Putamen (tissue), 1 donor: ENCODE measurements at places on chromosomes 2 and 18.

DNA sequence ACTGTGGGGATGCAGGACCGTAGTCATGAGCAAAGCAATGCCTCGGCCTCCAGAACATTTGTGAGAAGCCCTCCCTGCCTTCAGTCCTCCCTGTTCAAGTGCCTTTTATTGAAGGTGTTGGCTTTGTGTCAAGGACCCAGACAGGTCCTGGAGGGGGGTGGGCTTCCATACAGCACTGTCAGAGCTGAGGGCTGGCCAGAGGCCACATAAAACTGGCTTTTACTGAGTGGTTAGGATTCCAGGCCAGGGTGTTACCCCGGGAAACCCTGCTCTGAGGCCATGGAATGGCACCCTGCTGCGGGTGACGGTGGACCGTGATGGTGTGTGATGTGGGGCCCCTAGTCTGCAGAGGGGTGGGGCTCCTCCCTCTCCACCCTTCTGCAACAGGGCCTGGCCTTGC is 41.6 kb downstream of the TOGARAM2 start:
- DNase-seq = no peak

DNA sequence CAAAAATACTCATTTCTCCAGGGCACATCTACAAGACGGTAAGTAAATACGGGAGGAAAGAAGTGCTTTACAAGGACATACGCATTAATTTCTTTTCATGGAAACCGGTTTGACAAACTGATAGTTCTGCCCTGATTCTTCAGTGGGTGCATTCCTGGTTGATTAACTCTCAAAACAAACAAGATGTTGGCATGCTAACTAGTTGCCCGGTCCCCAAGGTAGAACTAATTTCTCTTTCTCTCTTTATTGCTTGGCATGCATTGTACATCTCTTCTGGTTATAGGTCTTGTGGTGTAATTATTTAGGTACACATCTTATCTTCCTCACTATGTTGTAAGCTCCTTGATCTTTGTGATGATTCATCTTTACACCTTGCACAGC is 46.9 kb upstream of the SPATS2L start:
- no peak for DNase-seq

- no peak for DNase-seq
These were observed 79.3 kb downstream of the TGFA start for GRCh38 chr2:70474256-70474848.

DNA sequence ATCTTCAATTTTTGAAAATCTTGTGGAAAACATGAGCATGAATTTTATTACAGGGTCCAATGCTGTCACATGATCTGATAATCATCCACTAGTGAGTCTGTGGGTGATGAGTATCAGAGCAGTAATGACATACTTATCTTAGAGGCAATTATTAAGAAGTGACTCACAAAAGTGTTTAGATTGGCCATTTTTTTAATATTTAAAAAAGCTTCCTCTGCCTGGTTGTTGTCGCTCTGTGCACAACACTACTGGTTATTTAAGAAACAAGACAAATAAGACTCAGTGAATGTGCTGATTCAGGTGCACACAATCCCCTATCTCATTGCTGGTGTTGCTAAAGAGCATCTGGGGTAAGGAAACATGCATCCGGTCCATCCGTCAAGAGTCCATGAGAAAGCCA is 665.8 kb upstream of the ZEB2 start:
- no peak for DNase-seq

GRCh38 chr18:75360215-75360614 is 67.3 kb downstream of the SMIM21 start:
- DNase-seq = no peak

DNA sequence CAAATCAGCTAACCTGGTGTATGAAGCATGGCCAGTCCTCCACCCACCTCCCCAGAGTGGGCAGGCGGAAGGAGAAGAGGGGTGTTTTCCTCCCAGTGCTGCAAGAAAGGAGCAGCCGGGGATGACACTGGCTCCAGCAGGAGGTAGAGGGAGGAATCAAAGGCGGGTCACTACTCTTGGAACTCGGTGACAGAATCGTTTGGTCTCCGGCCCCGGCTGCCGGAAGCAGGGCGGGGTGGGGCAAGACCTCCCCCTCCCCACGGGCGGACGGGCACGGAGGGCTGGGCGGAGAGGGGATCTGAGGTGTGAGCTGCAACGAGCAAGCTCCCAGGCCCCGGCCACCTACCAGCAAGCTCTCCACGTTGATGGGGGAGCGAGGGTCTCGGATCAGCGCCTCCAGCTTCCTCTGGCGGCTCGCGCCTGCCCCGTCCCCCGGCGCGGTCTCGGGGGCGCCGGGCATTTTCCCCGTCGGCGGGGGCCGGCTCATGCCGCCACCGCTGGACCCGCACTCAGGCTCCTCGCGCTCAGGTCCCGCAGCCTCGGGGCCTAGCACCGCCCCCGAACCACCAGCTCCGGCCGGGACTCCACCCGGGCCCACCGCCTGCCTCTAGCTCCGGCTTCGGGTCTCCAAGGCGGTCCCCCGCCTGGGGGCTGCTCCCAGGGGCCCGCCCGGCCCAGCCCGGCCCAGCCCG is 640 bp downstream of the ROCK2 start:
- DNase-seq = no peak
